T-helper 1 cell (primary cell): ENCODE measurements at places on chromosomes 3 and 15.

GRCh38 chr15:60737217-60737616 lies 258.3 kb upstream of the ICE2 start:
- no peak for DNase-seq

DNA sequence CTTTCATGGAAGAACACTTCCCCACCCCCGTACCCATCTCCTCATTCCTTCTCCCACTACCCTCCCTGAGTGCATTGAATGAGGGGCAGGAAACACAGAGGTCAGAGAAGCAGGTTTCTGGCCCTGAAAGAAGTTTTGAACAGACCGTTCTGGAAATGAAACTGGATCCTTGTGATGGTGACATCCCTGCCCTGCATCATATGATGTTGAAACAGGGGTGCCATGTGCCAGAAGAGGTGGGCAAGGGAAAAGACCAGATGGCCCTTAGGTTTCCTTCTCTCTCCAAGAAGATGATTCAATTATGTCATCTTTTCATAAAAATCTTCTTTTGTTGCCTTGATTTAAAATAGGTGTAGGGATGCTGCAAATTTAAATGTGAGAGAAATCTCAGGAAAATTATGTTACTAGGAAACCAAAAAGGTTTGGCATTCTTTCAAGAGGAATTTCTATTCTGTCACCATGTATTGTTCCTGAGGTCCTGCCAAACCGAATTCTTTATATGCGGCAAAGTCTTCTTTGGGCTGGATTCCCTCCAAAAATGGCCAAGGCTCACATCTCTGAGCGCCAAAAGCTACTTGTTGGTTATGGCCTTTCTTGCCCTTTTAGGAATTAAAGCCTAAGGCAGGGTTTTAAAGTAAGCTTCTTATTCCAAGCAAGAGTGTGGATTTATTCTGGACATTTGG lies 19.9 kb upstream of the TNFAIP8L3 start:
- no peak for DNase-seq

DNA sequence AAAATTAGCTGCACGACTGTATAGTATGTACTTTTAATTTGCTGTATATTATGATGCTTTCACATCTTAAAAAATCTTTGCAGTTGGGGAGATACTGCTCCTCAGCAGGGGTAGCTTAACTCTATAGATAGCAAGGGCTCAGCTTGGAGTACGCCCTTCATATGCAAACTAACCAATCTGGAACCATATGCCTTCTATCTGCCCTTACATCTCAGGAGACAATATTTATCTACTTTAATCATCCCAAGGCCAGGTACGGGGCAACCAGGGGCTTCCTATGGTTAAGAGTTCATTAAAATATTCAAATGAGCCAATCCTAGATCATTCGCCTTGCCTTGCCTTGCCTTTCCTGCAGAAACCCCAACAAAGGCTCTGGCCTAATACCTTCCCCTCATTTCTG lies 204.1 kb upstream of the ZBTB20 start:
- no peak for DNase-seq

DNA sequence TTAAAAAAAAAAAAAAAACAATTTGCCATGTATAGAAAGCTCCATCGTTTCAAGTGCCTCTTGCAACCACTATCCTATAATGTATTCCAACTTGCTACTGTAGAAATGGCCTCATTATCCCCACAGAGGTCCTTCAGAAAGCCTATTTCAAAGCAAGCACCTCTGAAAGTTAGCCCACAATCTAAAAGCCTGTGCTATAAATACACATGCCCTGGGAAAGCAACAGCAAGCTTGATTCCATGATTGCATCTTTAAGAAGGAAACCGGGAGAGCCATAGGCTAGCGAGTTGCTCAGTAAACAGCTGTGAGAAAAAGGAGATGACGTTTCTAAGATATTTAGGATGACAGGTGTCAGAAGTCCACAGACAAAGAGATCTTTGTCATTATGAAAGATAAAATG lies 28.3 kb downstream of the TAFA4 start:
- no peak for DNase-seq

DNA sequence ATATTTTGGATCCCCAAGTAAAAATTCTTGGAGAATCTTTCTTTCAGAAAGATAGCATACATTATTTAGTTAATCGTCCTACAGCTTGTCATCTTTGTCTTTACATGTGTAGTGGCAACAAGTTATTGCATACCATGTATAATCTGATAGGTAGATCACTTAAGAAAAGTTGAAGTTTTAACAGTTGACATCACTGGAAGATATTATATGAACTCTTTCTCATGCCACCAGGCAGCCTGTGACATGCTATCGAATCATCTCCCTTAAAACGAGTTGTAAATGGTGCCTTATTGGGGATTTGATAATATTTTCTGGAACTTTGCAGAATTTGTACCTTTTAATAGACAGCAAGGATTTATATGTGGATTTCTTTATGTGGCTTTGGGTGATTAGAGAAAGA lies 8.7 kb downstream of the U2SURP start:
- DNase-seq: no peak

DNA sequence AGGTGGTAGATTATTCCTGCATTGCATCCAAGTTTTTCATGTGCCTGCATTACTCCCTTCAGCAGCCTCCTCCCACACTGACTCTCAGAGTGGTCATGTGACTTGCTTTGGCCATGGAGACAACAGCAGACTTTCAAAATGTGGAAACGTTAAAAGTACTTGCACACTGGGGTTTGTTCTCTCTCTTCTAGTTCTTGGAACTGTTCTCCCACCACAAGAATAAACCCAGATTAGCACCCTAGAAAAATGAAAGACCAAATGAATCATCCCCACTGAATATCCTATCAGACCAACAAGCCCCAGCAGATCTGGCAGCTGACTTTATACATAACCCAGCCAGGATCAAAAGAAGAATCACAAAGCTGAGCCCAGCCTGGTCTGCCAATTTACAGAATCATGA lies 398.5 kb downstream of the VPS13C start:
- DNase-seq: no peak

GRCh38 chr3:38347421-38348200 lies 1.0 kb downstream of the XYLB start:
- DNase-seq: no peak

DNA sequence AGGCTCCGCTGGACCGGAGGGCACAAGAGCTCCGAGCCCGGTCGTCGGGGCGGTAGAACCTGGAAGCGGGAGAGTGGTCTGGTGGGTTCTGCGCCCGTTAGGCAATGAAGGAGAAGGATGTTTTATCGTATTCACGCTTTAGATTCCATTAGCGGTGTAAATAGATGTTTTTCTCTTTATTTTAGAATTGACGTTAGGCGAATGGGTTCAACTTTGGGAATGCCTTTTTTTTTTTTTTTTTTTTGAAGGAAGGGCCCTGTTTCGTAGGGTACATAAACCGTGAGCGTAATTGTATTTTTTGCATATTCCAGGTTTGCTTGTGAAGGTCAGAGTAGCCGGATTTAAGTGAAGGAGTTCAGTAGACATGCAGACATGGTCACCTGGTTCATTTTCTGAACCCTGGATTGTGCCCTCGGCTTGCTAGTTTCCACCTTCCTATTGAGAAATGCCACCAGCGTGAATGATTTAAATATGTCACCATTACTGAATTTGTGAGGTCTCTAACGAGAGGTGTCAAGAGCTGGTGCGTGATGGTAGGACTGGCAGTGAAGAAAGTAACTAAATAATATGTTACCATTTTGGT lies 808 bp downstream of the RBM6 start:
- DNase-seq: no peak

DNA sequence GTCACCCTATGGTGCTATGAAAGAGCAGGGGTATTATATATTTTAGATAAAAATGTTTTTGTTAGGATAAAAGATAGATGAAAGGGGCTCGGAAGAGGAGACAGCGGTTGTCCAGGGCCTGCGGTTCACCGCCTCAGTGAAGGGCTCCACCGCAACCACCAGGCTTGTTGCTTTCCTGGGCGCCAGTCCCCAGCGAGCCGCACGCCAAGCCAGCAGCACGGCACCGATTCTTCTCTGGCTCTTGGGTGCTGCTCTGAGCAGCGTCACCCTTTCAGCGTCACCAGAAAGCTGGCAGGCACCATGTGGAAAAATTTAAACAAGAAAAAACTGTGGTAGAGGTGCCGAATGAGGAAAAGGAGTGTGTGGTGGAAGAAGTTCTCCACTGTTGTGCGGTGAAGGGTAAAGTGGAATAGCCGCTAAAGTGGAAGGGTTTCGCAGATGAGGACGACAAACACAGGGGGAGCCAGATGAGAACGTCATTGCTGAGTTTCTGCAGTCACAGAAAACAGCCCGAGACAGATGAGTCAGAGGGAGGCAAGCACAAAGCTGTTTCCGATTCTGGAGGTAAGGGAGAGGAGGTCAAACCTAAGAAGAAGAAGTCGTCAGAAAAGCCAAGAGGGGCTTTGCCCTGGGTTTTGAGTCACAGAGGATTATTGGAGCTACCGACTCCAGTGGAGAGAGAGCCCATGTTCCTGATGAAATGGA lies 569.2 kb downstream of the ZBBX start:
- DNase-seq: no peak

- DNase-seq: no peak
These were observed 10.8 kb upstream of the RASA2 start for GRCh38 chr3:141476033-141476432.

GRCh38 chr3:39934696-39935095 lies 125.3 kb downstream of the MYRIP start:
- no peak for DNase-seq

DNA sequence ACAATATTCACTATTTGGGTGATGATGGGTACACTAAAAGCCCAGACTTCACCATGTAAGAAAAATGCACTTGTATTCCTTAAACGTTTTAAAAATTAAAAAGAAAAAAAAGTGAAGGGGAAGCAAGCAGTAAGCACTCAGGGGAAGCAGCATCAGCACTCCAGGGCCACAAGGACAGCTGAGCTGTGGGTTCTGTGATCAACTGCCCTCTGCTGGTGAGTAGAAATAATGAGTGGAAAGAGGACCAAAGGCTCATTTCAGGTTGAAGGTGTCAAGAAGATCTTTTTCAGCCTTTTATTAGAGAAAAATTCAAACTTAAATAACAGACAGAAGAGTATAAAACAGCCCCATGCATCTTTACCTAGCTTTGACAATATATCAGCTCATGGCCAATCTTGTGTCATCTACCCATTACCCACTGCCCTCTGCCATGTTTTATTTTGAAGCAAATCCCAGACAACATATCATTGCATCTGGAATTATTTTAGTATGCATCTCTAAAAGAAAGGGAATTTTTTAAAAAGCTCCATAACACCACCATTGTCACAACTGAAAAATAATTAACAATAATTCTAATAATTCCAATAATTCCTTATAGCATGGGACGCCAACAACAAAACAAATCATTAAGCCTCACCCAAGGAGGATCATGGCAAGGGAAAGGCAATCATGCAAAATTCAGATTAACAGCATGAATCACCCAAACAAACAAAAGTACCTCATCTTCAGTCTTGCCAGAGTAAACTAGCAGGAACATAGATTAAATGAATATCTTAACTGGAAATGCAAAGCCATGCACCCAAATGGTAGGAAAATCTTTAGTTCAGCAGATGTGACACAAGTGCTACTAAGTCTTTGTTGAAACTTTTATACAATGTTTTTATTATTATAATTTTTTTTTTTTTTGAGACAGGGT lies 42.5 kb downstream of the TAMM41 start:
- DNase-seq: peak; percentile 17

GRCh38 chr15:68275165-68275746 lies 2.3 kb upstream of the FEM1B start:
- no peak for DNase-seq

DNA sequence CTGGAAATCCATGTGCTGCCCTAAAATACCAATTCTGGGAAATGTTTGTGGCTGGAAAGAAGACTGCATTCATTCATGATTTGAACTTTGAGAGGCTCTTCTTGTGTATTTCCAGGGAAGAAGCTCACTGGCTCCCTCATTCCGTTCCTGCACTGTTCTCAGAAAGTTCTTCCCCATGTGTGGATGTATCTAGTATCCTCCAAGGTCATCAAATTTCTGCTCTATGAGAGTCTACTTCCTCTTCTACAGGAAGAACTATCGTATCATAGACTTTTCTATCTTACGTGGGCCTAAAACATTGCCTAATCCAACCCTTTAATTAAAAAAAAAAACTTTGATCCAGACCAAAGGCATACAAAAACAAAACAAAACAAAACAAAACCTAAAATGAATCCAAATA lies 2.9 kb downstream of the CCR3 start:
- no peak for DNase-seq

GRCh38 chr3:98784666-98785600 lies 21.8 kb downstream of the ST3GAL6 start:
- DNase-seq: no peak

DNA sequence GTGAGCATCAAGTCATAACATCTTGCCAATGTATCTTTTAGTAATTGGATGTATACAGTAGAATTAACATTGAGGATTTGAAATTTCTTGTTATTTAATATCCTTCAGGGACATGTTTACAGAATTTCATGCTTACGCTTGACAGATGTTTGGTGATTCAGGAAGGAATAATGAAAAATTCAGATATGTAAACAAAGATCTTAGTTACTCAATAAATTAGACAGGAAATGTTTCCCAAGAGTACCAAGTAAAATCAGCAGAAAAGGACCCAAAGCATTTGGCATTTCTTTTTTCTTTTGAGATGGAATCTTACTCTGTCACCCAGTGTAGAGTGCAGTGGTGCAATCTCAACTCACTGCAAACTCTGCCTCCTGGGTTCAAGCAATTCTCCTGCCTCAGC lies 4.7 kb upstream of the COL6A5 start:
- no peak for DNase-seq

GRCh38 chr3:29693863-29694262 lies 413.0 kb downstream of the RBMS3 start:
- no peak for DNase-seq

DNA sequence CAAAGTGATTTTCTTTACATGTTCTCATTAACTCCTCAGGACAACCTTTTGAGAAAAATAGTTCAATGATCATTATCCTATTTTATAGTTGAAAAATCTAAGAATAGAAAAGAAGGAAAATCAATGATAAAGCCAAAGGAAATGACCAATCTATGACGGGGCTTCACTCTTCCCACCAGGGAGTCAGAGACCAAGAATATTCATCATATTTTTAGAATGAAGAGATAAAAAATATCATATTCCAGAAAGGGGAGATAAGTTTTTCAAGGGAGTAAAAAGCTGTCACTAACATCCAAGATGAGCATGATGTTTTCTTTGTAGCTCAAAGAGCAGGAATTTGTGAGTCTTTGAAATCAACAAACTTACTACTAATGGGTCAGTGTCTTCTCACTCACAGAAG lies 71.5 kb upstream of the LPP start:
- DNase-seq: no peak

DNA sequence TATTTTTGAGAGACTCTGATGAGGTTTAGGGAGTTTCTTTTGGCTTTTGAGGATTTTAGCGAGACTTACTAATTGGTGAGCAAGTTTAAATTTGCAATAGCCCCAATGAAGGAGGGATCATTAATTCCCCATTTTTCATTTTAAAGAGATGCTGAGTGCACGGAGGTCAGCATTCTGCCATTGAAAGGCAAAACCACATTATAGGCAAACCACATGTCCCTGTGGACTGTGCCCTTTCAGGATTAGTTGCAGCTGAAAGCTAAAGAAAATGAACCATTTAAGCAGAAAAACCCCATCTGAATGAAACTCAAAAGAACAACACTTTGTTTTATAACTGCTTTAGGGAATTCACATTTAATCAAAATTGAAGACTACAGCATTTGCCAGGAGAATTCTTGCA lies 246.5 kb downstream of the PDZRN3 start:
- no peak for DNase-seq
